ENCODE measurements at places on chromosomes 6 and 20. TPM values are rescaled to one million over a fixed set of nuclear protein-coding genes. Genes with fewer than 3 reads are reported as not detected.
A peak's percentile ranks its signal among the peaks of the same experiment; 100 is the strongest.

DNA sequence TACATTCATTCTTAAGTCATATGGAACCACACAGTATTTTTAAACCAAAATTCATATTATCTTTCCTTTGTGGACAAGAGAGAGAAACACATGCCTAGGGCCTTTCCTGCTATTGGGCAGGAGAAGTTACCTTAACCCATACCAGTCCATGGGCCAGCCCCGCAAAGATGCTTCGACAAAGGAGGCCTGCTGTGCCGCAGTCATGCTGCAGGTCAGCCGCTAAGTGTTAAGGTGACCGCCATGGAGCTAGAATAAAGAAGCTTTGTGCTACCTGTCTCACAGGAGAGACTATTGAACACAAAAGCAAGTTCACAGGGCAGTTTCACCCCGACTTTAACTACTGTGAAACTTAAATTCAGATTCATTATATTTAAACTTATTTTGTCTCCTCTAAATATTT, 62.3 kb upstream of the TMEM181 start:
- H3K4me1 ChIP-seq = no peaks in the 10 kb centered on the region
- DNase-seq = no peak
- H3K36me3 ChIP-seq = peaks cover 68% of the 10 kb centered on the region
- H3K4me3 ChIP-seq = no peak overlapping the region
- H3K27ac ChIP-seq = no peak overlapping the region

DNA sequence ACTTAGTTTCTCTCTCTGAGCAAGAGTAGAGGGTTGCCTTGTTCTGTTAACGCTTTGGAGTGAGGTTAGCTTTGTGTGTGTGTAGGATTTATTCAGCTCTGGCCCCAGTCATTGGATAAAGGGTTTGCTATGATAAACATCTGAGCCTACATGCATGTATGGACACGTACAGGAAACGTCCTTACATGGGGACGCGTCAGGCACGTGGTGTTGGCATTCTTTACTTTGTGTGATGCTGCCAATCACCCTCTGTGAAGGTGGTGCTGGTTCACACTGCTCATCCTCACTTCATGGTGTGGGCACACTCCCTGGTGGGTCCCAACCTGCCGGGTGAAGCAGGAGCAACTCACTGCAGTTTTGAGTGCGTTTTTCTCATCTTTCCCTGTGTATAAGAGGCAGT, 53.4 kb upstream of the CD93 start:
- peaks cover 10% of the 10 kb centered on the region for H3K27me3 ChIP-seq
- H3K4me3 ChIP-seq = no peak overlapping the region
- no peaks in the 10 kb centered on the region for H3K36me3 ChIP-seq

DNA sequence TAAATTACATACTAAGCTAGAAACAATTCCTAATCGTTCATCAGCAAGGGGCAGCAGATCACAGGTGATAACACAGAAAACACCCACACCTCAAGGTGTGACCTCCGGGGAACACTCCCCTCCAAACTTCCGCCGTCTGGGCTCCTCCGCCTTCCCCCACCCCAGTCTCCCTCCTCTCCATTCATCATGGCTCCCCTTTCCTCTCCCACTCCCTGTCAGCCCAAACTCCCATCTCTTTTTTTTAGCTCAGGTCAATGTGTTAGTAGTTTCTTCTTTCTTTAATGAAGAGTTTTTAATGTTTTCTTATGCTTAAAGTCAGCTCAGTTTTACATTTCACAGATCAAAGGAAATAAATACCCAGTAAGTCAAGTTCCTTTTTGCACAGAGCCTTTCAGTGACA, 20.7 kb downstream of the CNKSR3 start:
- no peak overlapping the region for H3K27ac ChIP-seq
- DNase-seq = no peak
- no peaks in the 10 kb centered on the region for H3K27me3 ChIP-seq
- H3K4me1 ChIP-seq = peaks cover 56% of the 10 kb centered on the region
- 0 out of 2 replicates have a peak, but pooled peaks cover 1% of the 10 kb centered on the region for H3K36me3 ChIP-seq
- H3K4me3 ChIP-seq = no peak overlapping the region

DNA sequence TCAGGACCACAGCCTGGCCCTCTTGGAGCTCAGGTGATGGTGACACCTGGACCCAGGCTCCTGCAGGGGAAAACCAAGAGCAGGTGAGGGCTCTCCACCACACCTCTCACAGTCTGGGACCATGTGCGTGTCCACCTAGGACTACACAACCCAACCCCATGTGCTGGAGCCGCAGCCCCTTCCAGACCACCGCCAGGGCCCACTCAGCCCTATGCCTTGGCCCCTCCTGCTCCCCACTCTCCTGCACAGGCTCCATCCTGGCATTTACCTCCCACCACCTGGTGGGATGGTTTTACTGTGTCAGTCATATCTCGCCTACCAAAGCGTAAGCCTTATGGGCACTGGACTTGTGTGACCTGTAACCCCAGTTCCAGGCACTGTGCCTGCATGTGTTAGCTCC, 13.1 kb upstream of the ADAM33 start:
- no peak overlapping the region for H3K27ac ChIP-seq
- no peak overlapping the region for H3K4me3 ChIP-seq
- peaks cover 9% of the 10 kb centered on the region for H3K4me1 ChIP-seq
- H3K36me3 ChIP-seq = no peaks in the 10 kb centered on the region

- H3K27ac ChIP-seq = no peak overlapping the region
- H3K4me1 ChIP-seq = peaks cover 41% of the 10 kb centered on the region
- H3K4me3 ChIP-seq = no peak overlapping the region
- DNase-seq = no peak
Measured at GRCh38 chr20:46332373-46333160, 24.3 kb upstream of the CDH22 start.

GRCh38 chr6:126444659-126445273, 104.9 kb downstream of the CENPW start:
- no peak for DNase-seq
- no peaks in the 10 kb centered on the region for H3K27me3 ChIP-seq
- no peaks in the 10 kb centered on the region for H3K36me3 ChIP-seq
- H3K27ac ChIP-seq = no peak overlapping the region
- no peaks in the 10 kb centered on the region for H3K4me1 ChIP-seq
- H3K4me3 ChIP-seq = no peak overlapping the region

DNA sequence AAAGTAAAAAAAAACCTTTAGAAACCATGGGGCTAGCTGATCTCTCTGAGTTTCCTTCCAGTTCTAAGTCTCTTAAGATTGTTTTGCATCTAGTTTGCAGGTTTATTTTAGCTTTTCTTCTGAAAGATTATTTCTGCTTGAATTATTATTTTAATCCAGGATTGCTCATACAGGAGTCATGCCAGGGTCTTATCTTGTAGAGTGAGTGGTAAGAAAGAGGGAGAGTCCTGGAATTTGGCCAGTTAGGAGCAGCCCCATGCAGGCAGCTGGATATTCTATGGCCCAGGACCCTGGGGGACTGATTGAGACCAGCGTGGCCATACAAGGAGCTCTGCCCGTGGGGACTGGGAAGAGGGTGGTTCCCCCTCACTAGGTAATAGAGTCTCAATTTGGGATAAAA, 178.9 kb upstream of the HEY2 start:
- H3K27ac ChIP-seq = no peak overlapping the region
- H3K4me1 ChIP-seq = no peaks in the 10 kb centered on the region
- H3K27me3 ChIP-seq = no peaks in the 10 kb centered on the region
- H3K36me3 ChIP-seq = no peaks in the 10 kb centered on the region
- no peak overlapping the region for H3K4me3 ChIP-seq
- no peak for DNase-seq

GRCh38 chr6:166351715-166352285, 9.5 kb upstream of the SFT2D1 start:
- H3K36me3 ChIP-seq = no peaks in the 10 kb centered on the region
- DNase-seq = peak; percentile 21

- H3K27ac ChIP-seq = no peak overlapping the region
- DNase-seq = no peak
- H3K36me3 ChIP-seq = peaks cover 5% of the 10 kb centered on the region
- H3K27me3 ChIP-seq = no peaks in the 10 kb centered on the region
- peaks cover 11% of the 10 kb centered on the region for H3K4me1 ChIP-seq
Measured at GRCh38 chr20:44586289-44586911, 4.0 kb downstream of the PKIG start.

DNA sequence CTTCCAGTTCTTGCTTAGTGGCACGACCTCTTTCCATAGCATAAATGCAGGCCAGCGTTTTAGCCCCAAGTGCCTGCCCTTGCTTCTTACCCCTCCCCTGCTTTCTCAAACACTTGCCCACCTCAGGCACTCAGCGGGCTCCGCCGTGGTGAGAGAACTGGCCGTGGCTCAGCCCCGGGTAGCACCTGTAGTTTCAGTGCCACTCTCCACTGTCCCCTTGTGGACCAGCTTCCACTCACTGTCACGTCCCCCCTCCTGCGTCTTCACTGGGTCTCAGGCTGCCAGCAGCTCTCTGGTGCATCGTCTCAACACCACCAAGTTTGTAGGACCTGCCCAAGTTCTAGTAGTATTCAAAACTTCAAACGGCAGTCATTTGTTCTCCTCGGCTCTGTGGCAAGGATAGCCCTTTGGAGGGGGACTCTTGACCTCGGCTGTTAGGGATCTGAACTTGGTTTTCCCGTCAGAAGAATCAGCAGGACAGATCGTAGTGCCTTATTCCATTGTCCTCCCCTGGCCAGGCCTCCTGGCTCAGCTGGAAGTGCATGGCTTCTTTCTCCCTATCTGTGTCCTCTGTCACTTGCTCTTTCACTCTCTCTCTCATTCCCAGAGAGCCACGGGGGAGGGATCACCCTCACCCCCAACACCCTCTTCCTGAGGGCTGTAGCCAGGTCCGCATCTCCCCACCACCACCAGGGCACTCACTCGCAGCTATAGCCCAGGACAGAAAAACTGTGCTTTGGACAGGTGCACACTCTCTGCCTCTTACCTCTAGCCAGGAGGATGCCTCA, 44.6 kb downstream of the STK35 start:
- no peak overlapping the region for H3K27ac ChIP-seq
- H3K4me1 ChIP-seq = no peaks in the 10 kb centered on the region
- no peak for DNase-seq
- H3K27me3 ChIP-seq = no peaks in the 10 kb centered on the region

GRCh38 chr6:31582230-31582643, at the start of gene LTB:
Gene LTB (minus strand): TSS chr6:31582424. CDS start chr6:31582417, 7 bp downstream.
- H3K4me1 ChIP-seq = peaks cover 25% of the 10 kb centered on the region
- no peak for DNase-seq
- peak within 1 kb of the TSS; percentile 78 for H3K4me3 ChIP-seq
- H3K27ac ChIP-seq = no peak within 1 kb of the TSS
- no peaks in the 10 kb centered on the region for H3K36me3 ChIP-seq

DNA sequence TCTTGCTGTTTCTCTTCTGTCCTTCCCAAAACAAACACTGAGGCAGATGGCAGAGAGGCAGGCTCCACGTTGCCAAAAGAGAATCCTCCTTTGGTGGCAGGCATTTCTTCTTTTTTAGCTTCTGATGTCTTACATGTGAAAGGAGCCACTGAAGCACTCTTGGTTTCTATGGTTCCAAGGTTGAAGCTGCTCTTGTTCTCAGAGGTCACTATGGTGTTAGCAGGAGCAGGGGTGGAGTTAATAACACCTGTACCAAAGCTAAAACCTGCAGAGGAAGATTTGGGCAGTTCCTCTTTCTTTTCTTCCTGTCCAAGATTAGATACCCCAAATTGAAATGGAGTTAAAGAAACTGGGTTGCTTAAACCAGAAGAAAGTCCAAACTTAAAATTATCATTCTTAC, 28.8 kb downstream of the FAM8A1 start:
- no peak for DNase-seq
- peaks cover 19% of the 10 kb centered on the region for H3K4me1 ChIP-seq

GRCh38 chr20:25066386-25066785, 8.4 kb upstream of the ACSS1 start:
- H3K4me1 ChIP-seq = peaks cover 63% of the 10 kb centered on the region
- DNase-seq = no peak
- no peak overlapping the region for H3K27ac ChIP-seq
- no peak overlapping the region for H3K4me3 ChIP-seq
- H3K27me3 ChIP-seq = no peaks in the 10 kb centered on the region

DNA sequence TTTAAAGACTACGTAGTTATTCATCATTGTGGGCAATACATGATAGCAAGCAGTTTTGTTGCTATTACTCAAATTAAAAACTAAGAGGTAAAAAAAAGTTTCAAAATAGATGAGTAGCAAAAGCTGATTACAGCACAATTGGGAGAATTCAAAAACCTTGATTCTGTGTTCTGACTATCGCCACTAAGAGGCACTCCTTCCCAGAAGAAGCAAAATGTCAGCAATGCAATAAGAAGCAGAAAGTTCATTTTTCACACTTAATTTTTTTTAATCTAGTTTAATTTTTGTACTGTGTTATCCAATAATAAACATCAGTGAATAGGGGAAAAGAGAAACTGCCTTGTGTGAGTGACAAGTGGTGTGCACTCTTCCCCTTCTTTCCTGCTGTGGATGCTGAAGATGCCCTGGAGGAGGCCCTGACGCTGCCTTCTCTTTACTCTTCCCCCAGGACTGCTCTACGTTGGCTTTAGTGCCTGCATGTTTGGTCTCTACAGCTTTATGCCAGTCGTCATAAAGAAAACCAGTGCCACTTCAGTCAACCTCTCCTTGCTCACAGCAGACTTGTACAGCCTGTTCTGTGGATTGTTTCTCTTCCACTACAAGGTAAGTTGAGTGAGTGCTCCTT, 263.2 kb upstream of the PLN start:
- no peaks in the 10 kb centered on the region for H3K36me3 ChIP-seq
- H3K27me3 ChIP-seq = no peaks in the 10 kb centered on the region
- DNase-seq = no peak
- H3K4me1 ChIP-seq = no peaks in the 10 kb centered on the region

DNA sequence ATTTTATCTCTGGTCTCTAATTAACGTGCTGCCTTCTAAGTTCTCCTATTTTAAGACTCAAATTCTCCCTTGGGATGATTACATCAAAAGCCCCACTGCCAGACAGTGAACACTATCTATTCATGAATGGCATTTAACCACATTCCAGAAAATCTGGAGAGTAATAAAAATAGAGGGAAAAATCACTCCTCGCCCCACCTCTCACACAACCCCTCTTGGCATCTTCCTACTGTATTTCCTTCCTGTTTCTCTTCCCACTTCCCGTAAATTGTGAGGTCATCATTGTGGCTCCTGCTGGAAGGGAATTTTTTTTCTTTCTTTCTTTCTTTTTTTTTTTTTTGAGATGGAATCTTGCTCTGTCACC, 31.5 kb downstream of the RAB44 start:
- no peaks in the 10 kb centered on the region for H3K36me3 ChIP-seq
- H3K27me3 ChIP-seq = peaks cover 51% of the 10 kb centered on the region
- no peak for DNase-seq
- no peak overlapping the region for H3K27ac ChIP-seq
- H3K4me3 ChIP-seq = no peak overlapping the region

- H3K4me3 ChIP-seq = no peak overlapping the region
- no peaks in the 10 kb centered on the region for H3K4me1 ChIP-seq
- H3K27ac ChIP-seq = no peak overlapping the region
- DNase-seq = no peak
Measured at GRCh38 chr6:125828476-125829039, 37.8 kb downstream of the NCOA7 start.

Gene SAMD10
- polyA plus RNA-seq = 11.0 TPM

Gene UBD
- 13.9 TPM for polyA plus RNA-seq

Gene RHAG
- polyA plus RNA-seq = not detected

Gene TCF21
- polyA plus RNA-seq = not detected

Gene ADGRG6
- polyA plus RNA-seq = 176 TPM

Gene FOXP4
- 12.4 TPM for polyA plus RNA-seq

Gene VGLL2
- not detected for polyA plus RNA-seq

Gene ULBP3
- 0.22 TPM for polyA plus RNA-seq

Gene GPX5
- polyA plus RNA-seq = not detected

Data from HepG2 (cell line).